ENCODE measurements at places on chromosomes 13 and 19.

DNA sequence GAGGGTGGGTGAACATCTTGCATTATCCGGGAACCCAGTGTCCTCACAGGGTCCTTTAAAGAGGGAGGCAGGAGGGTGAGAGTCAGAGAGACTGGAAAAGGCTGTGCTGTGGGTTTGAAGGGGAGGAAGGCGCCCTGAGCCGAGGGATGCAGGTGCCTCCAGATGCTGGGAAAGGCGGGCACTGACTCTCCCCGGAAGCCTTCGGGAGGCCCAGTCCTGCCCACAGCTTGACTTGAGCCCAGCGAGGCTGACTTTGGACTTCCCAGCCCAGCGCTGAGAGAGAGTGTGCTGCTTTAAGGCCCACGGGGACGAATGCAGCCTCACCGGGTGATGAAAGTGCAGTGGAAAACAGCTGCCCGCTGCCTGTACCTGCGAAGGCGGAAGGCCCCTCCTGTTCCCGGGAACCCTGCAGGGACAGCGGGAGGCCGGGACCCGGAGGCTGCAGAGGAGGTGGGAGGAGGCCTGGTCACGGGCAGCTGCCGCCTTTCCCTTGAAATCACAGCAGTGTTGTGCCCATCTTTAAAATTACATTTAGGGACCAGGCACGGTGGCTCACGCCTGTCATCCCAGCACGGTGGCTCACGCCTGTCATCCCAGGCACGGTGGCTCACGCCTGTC lies 16.1 kb downstream of the REXO1 start:
- no peak for DNase-seq

- no peak for DNase-seq
Observed at GRCh38 chr19:3480383-3481091, at the start of gene SMIM24. TSS of gene SMIM24 (minus strand) at chr19:3480525. CDS start at chr19:3480463, 62 bp downstream.

DNA sequence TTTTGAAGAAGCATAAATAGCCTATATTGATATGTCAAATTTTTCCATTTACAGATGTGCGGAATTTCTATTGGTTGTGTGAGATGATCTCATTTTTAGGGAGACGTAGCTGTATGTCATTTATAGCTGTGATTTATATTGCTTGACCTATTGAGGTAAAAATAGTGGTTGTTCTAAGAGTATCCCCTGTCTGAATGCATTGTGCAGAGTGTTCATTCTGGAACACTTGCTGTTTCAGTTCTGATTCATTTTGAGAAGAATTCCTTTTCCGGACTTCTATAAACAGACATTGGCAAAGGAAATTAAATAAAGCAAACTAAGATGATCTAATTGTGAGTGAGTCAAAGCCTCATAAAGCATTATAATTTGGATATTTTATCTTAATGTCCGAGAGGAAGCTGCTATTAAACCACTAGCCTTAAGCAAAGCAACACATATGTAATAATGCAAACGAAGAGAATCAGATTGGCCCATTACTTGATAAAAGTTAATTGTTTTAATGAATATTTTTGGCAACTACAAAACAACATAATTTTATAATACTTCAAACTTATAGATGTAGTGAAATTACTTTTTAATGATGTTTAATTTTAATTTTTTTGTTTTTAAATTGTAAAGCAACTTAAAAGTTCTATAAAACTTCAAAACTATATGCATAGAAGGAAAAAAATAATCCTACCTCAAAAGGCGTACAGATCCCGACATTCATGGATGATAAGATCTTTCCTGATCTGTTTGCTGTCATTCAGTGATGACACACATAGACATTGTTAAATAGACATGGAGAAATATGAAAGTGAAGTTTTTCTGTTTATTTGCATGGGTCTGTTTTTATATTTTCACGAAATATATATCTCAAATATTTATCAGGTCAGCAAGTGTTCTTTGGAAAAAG lies 942.6 kb upstream of the SLC10A2 start:
- DNase-seq: no peak

DNA sequence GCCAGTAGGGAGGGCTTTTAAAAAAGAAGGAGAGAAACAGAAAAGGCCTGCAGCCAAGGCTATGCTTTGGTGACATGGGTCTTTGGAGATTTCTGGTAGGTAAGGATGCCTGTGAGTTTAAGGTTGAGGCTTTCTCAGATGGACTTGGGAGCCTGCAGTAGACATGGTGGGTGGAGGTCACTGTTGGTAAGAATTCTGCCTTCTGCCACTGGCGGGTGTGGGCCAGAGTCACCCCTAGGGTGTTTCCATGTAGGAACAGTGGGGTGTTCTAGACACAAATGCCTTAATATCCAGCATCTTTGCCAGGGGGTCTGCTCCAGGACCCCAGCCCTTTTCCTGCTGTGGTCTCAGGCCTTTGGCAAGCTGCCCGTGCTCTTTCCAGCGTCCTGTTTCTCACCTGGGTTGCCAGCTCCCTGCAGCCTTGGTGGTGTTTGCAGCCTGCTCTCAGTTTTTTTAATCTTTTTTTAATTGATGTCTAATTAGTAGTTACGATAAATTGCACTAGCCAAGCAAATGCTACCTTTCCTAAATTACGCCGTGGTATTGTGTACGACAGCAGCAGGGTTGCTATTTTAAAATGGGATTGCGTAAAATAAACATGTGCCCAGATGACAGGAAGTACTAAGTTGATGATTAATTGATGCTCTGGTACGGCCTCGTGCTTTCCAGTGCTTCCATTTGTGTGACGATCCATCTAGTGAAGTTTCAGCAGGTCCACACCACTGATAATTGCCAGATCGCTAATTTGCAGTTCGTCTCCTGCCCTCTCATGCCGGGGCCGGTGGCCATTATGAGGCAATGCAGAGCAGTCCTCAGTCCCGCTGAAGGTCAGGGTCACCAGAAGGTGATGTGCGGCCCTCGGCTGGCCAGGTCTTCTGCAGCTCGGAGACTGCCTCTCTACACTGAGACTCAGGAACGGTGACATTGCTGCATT lies 35.3 kb upstream of the NPAS1 start:
- no peak for DNase-seq

- no peak for DNase-seq
Observed at GRCh38 chr19:5250127-5250659, 90.4 kb downstream of the PTPRS start.

- peak; percentile 99 for DNase-seq
Observed at GRCh38 chr19:48738557-48739403, 1.6 kb downstream of the RASIP1 start.

DNA sequence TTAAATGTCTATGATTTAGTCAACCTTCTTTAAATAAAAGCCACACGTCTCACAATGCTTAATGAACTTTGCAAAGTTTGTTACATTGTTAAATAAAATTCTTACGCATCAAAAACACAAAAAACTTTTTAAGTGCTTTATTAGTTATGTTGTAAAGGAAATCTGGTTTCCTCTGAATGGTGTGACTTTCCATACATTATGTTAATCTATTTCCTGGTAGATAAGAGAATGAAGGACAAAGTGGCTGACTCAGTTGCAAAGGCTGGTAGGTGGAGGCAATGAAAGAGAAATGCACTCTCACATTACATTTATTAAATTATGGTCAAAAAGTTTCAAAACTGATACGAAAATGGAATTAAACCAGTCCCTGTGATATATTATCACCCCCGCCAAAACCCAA lies 15.9 kb downstream of the KLF12 start:
- DNase-seq: no peak

- DNase-seq: no peak
Observed at GRCh38 chr13:91358387-91358782, 10.9 kb downstream of the MIR17HG start.

GRCh38 chr13:97432917-97433726 lies 847 bp upstream of the RAP2A start:
- peak; percentile 96 for DNase-seq

DNA sequence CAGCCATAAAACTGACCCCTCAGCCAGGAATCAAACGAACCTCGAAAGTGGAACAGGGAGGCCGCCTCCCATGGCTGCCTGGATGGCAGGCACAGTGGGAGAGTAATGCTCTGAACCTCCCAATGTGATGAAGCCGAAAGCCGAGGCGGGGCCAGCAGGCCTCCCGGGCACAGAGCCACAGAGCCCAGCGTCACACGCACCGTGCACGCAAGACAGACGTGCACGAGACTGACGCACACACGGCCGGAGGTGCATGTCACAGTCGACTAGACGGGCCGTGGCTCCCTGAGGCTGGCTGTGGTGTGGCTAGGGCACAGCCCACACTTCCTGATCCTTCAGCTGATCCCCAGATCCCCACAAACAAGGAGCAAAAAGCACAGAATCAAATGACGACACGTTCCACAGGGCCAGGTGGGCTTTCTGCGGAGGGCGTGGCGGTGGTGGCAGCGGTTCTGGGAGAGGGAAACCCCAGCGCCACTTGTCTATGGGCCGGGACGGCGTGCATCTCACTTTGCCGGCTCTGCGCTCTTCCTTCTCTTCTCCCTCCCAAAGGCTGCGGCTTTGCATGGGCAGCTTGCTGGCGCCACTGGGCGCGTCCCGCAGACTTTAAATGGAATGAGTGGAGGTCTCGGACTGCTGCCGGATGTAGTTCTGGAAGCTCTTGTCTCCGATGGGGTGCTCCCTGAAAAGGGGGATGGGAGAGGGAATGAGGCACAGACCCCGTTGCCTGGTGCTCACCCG lies 5.0 kb upstream of the C13orf46 start:
- peak; percentile 38 for DNase-seq

DNA sequence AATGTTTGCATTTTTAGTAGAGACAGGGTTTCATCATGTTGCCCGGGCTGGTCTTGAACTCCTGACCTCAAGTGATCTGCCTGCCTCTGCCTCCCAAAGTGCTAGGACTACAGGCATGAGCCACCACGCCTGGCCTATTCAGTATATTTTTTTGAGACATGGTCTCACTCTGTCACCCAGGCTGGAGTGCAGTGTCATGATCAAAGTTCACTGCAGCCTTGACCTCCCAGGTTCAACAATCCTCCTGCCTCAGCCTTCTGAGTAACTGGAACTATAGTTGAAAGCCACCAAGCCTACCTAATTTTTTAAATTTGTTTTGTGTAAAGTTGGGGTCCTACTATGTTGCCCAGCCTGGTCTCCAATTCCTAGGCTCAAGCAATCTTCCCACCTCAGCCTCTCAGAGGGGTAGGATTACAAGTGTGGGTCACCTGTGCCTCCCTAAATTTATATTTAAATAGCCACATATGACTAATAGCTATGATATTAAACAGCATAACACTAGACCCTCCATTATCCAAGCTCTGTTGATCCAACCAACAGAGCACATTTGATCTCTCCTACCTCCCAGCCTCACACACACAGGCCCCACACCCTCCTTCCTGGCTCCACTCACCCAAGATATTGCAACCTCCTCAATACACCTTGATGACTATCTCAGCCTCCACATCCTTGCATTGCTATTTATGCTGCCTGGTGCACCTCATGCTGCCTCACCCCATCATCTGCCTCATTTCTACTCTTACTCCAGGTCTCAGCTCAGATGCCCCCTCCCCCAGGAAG lies 2.1 kb upstream of the CEACAM19 start:
- DNase-seq: no peak

DNA sequence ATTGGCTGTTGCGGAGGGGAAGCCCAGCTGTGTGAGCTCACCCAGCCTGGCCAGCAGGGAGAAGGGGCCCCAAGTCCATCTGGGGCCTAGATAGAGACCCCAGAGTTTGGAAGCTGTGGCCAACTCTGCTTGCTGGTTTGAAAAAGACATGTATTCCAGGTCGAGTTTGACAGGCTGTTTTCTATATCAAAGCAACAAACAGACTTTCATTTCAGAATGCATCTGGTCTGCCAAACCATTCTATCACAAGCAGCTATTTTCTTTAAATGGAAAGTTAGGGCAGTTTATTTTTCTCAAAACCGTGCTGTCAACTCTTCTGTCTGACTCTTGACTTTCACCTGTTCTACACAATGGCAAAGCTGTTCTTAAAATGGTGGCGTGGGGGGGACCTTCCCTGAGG lies 185.8 kb downstream of the DCLK1 start:
- DNase-seq: no peak

DNA sequence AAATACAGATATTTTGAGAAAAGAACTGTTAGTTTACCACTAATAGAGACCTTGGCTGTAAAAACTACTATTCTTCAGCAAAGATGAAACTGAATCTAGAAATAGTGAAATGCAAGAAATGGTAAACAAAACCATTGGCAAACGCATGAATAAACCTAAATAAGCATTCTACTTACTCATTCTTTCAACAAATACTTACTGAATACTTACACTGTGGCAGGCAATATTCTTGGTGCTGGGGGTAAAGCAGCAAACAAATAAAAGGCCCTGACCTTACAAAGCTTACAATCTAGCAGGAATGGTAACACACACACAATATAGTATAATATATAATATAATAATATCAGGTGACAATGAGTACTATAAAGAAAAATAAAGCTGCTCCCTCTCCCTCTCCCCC lies 38.7 kb downstream of the KATNAL1 start:
- no peak for DNase-seq

DNA sequence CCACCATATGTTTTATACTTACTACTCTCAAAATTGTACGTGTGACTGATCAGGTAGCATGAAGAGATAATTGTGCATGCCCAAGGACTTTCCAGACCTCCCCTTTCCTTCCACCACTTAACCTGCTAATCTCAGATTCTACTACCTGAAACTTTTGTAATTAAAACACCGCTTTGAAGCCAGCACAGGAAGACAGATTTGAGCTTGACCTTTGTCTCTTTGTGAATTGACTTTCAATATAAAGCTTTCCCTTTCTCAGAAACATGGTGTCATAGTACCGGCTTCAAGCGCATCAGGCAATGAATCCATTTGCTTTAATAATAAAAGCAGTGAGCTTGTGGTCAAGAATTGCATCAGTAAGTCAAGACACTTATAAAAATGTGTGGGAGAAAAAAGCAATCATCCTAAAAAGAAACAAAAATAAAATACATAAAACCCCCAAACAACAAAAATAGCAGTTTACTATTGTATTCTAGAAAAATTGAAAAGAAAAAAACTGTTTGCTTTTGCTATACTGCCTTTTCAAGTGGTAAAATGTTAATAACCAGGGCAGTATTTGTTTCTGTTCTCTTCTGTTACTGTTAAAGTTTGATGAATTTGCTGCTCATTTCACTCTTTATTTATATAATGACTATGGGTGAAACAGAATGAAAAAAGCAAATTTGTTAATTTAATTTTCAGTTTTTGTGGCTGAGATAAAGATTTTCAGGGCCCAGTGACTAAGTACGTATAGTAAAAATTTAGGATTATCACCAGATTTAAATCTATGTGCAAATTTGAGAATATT lies 2075.3 kb downstream of the PCDH9 start:
- no peak for DNase-seq

DNA sequence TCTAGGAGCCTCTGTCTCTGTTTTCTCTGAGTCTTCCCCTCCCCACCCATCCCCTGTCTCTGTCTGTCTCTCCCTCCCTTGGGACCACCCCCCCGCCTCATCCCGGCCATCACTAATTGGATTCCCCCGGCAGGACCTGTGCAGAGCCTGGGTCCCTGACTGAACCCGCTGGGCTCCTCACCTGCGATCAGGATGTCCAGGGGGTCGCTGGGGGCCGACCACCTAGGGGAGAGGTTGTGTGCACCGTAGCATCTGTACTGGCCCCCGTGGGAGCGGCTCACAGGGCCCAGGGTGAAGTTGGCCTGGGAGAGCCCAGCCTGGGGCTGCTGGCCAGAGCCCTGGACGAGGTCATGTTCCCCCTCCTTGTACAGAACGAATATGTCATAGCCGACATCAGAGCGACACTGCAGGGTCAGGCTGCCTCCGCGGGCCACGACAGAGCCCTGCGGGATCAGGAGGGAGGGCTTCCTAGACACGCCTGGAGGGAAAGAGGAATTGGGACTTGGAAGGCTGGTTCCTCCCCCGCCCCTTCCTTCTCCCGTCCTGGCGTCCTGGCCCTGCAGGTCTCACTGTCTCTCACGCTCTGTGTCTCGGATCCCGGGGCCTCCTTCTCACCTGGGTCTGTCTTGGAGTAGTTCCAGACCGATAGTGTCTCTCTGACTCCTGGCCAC lies 1.8 kb downstream of the LILRB5 start:
- DNase-seq: peak; percentile 45
